ENCODE measurements at places on chromosomes 16 and 17.

DNA sequence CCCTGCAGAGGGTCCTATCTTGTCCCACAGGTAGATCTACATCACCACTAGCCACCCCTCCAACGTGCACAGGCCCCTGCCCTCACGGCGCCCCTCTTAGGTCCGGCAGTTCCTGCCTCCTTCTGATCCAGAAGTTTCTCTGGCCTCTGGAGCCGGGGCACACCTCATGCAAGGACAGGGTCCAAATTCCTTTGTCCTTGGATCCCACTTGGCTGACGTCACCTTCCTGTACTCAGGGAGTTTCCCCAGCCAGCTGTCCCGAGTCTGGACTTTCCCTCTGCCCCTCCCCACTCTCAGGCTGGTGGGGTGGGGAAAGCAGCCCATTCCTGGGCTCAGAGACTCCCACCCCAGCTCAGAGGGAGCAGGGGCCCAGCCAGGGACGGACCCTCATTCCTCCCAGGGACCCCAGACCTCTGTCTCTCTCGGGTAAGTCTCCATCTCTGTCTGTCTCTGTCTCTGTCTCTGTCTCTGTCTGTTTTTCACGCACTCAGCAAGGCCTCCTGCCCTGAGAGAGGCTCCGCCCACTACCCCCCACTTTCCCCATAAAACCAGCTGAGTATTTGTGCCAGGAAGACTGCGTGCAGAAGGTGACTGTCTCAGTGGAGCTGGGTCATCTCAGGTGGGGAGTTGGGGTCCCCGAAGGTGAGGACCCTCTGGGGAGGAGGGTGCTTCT, at the start of gene IL32:
Gene IL32, plus strand, starts transcription at position 572 of the 673 bp plus-strand sequence. CDS start 172 bp downstream, outside the sequence.
- DNase-seq = no peak

GRCh38 chr16:27318392-27319256, 4.8 kb downstream of the IL4R start:
- DNase-seq = peak; percentile 78

GRCh38 chr16:14418795-14419225, 211.2 kb downstream of the PARN start:
- DNase-seq = no peak

DNA sequence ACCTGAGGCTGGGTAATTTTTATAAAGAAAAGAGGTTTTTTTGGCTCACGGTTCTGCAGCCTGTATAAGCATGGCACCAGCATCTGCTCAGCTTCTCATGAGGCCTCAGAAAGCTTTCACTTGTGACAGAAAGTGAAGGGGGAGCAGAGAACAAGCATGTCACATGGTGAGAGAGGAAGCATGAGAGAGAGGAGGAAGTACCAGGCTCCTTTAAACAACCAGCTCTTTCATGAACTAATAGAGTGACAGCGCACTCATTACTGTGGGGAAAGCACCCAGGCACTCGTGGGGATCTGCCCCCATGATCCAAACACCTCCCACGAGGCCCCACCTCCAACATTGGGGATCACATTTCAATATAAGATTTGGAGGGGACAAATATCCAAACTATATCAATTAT, 86.8 kb downstream of the USP32 start:
- DNase-seq = peak; percentile 27

DNA sequence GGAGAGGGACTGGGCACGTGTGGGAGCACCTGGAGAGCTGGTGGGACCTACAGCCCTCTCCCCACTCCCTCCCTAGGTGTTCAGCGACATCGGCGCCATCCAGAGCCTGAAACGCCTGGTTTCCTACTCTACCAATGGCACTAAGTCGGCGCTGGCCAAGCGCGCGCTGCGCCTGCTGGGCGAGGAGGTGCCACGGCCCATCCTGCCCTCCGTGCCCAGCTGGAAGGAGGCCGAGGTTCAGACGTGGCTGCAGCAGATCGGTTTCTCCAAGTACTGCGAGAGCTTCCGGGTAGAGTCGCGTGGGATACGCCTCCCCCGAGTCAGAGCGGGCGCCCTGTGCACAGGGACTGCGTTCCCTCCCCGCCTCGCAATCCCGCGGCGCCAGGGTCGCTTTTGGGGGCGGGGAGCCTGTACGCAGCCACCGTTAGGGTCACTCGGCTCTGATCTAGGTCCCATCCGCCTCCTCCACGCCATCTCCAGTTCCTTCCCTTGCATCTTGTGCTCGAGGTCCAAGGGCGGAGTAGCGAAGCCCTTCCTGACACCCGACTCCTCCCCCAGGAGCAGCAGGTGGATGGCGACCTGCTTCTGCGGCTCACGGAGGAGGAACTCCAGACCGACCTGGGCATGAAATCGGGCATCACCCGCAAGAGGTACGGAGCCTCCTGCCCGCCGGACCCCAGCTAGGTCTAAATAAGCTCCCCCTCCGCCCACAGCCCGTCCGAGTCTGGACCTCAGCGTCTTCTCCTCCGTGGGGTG, 13.0 kb downstream of the SARM1 start:
- DNase-seq = peak; percentile 34
